Right cardiac atrium (tissue), 5 donors: ENCODE measurements at places on chromosomes 6 and 20.

DNA sequence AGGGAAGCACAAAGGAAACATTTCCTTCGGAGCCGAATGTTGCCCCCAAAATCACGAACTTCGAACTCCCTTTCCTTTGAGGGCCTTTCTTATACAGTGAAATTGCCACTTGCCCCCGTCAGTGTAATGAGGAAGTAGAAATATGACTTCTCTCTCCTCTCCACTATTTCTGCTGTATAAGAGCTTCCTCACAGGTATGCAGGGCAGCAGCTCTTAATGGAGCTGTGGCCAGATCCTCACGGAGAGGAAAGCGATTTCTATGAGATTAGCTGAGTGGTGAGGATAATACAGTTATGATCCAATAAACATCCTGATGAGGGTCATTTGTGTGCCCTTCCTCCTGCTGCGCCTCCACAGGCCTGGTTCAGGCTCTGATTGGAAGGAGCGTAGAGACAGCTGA is 10.8 kb upstream of the CPNE5 start:
- DNase-seq, result no peak

- no peak for DNase-seq
These were observed 2.6 kb downstream of the SPACA1 start for GRCh38 chr6:88050140-88050818.

- DNase-seq, result no peak
These were observed 14.5 kb downstream of the NOL4L start for GRCh38 chr20:32570401-32571190.

GRCh38 chr6:108133594-108134179 is 32.1 kb upstream of the NR2E1 start:
- DNase-seq, result peak; percentile 30

- peak; percentile 60 for DNase-seq
These were observed at the start of gene LY86 for GRCh38 chr6:6588064-6588923. TSS of gene LY86 (plus strand) at chr6:6588720. CDS start at chr6:6588735, 15 bp downstream.

DNA sequence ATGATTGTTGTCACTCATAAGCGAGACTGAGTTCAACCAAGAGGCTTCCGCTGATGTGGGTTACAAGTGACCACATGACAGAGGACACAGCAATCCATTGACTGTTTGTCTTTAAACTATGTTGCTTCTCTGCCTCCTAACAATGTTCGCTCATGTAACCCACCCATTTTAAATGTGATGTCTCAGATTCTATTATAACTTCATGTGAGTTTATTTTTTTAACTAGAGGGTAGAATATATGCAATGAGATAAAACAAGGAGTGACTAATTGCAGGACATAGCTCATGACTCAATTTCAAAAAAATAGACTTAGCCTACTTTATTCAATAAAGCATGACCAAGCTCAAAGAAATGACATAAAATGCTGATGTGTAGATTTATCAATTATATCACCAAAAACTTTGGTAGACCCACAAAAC is 119.2 kb upstream of the SASH1 start:
- DNase-seq, result no peak

DNA sequence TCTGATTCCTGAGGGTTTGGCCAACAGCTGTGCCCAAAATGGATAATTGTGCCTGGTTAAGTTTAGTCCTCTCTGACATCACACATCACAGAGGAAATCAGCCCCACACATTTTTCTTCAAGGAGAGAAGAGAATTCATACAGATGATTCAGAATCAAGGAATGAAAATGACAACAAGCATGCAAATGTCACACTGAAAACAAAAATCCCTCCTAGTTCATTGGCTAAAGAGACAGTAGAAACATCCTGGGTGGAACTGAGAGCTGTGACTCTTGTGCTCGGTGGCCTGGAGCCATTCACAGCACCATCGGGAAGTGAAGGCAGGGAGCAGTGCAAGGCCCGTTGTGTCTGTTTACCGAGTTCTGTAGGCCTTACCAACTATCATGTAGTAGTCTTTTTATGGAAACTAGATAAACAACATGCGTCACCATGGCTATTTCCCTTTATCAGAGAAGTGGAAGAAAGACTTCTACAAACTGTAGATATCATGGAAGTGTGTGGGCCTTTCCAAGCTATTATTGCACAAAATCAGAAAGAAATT is 81.7 kb upstream of the TENT5A start:
- peak; percentile 81 for DNase-seq

DNA sequence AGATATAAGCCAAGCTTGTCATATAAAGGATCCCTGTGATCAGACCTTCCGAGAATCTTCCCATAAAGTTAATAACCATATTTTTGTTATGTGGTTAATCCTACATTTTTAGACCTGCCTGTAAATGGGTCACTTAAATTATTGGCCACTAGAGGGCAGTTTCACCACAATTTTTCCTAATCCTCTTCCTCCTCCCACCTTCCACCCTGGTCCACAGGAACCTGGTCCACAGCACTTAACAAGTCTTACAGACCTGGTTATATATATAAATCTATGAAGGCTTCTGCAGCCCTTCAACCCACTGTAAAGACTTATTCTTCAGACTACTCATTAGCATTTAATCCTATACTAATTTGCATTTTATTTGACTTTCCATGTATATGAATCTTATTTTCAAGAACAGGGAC is 28.3 kb downstream of the MRS2 start:
- no peak for DNase-seq

DNA sequence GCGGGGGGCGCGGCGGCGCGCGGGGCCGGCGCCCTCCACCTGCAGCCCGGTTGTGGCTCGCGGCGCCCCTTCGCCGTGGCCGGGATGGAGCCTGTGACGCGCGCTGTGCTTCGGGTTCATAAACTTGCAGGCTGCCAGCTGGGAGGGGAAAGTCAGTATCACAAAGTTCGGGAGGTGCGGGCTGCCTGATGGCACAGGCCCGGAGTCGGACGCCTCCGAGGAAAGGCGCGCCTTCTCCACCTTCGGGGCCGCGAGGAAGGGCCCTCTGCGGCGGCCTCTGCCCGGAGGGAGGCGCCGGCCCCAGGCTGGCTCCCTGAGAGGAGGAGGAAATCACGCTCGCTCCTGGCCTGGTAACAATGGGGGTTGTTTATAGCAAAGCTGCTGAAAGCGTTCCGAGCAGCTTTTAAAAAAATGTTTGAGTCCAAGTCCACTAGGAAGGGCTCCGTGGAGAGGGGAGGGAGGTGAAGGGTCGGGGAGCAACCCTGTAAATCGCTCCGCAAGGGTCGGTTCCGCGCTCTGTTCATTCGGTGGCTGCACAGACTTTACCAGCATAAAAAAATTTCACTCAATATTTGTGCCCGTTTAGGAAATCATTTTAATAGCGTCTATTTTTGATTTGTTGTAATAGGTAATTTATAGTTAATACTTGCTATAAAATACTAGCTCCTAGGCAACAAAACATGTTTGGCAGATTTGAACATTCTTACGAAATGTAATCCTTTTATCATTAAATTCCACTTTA is 1.0 kb downstream of the AFDN start:
- peak; percentile 77 for DNase-seq

GRCh38 chr6:44667668-44668390 is 280.3 kb downstream of the CDC5L start:
- DNase-seq, result no peak

DNA sequence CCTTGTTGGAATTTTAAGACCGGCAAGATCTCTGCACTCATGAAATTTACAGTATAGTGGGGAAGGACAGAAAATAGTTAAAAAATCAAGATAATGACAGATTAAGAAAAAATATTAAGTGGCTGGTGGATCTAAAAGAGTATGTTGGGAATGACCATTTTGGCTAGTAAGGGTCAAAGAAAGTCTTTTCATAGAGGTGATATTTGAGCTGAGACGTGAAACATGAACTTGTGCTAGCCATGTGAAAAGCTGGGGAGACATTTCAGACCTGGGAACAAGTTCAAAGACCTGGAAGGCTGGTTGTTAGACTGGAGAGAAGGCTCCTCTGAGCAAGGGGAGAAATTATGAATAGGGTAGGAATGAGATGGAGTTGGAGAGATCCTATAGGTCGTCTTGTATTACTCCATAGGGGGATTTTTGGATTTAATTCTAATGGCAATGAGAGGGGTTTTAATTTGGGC is 4.7 kb downstream of the BICRAL start:
- DNase-seq, result no peak

GRCh38 chr6:148559848-148560433 is 186.9 kb upstream of the UST start:
- peak; percentile 92 for DNase-seq

- DNase-seq, result no peak
These were observed 136.7 kb downstream of the MMUT start for GRCh38 chr6:49326347-49326746.
